ENCODE measurements at places on chromosomes 5 and 9.
A peak's percentile ranks its signal among the peaks of the same experiment; 100 is the strongest.

DNA sequence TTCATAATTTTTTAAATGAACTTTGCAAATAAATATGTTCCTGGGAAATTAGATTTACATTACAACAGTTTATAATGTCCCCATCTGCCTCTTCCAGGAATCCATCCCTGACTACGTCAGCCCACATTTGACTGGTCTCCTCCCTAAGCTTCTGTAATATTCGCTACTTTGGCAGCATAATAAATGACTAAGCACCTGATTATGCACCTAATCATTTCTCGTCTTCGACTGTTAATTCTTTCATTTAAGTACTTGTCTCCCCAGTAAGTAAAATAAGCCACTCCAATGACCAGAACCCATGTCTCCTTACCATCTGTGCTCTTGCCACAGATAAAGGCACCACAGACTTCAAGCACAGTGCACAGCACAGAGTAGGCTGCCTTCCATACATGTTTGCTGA, 122.7 kb downstream of the DENND1A start:
- no peak for DNase-seq

- no peak for DNase-seq
These were observed 1.7 kb downstream of the CKMT2 start for GRCh38 chr5:81234801-81235200.

- no peak for DNase-seq
These were observed 7.5 kb upstream of the ANKRD33B start for GRCh38 chr5:10556289-10556807.

DNA sequence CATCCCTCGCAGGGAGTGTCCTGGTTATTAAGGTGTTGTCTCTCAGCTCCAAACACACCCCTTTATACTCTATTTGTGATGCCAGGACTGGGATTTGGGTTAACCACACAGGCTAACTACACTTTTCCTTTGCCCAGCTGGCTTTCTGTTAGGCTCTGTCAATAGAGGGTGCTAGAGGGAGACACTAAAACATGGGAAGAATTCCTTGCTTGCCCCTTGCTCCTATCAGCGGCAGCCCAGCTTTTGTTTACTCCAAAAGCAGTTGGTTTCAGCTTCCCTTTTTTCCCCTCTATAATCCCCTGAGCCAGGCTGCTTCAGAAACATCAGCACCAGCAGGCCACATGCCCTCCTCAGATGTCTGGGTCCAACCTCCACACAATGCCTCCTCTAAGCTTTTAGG, 297.1 kb downstream of the KCTD16 start:
- no peak for DNase-seq

GRCh38 chr9:121756474-121757280, 105.2 kb downstream of the DAB2IP start:
- no peak for DNase-seq

DNA sequence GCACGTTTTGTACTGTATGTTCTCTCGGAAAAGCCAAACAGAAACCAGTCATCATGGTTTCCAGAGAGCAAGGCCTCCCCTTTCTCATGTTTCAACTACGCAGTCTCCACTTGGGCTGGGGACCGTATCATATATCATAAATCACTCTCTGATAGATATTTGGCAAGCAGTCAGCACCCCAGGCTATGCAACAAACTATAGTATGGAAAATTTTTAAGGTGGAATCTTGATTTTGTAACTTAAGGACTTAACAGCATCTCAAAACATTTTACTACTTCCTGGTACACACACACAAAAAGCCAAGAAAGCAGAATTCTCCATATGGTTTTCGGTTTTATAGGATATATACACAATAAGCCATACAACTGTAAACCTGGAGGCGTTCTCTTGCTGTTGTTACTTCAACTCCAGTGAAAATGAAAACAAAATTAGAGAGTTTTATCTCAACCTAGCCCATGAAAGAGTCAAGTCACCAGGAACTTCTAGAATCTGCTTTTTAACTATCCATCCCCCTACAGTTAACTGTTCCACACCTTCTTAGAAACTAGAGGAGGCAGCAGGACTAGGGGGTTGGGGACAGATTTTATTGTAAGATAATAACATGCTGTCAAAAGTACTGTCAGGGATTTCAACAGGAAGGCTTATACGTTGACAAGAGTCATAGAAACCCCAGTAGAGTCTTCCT, 283.4 kb downstream of the NFIB start:
- DNase-seq = no peak

DNA sequence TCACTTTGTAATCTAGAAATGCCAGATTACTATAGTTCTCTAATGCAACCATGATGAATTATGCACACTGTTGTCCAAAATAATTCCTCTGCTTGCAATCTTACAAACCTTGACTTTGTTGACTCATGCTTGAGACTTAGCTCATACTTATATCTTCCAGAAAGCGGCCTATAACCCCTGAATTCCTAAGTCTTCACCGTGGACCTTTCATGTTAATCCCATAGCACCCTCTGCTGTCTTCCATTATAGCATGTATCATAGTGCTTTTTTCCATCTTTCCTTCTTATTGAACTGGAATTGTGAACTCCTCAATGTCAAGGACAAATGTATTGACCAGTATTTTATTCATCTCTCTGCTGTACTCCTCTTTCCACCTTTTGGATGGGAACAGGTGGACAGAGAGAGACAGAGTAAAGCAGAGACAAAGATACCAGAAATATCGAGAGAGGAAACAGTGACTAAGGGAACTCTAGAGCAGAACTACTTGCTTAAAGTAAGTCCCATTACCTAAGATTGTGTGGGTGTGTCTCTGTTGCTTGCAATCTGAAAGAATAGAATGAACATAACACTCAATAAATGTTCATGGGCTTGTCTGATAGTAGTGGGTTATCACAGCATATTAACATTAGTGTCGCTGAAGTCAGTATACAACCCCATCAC, 110.0 kb downstream of the LURAP1L start:
- DNase-seq = no peak

GRCh38 chr9:135068776-135069415, 18.6 kb upstream of the OLFM1 start:
- DNase-seq = no peak

DNA sequence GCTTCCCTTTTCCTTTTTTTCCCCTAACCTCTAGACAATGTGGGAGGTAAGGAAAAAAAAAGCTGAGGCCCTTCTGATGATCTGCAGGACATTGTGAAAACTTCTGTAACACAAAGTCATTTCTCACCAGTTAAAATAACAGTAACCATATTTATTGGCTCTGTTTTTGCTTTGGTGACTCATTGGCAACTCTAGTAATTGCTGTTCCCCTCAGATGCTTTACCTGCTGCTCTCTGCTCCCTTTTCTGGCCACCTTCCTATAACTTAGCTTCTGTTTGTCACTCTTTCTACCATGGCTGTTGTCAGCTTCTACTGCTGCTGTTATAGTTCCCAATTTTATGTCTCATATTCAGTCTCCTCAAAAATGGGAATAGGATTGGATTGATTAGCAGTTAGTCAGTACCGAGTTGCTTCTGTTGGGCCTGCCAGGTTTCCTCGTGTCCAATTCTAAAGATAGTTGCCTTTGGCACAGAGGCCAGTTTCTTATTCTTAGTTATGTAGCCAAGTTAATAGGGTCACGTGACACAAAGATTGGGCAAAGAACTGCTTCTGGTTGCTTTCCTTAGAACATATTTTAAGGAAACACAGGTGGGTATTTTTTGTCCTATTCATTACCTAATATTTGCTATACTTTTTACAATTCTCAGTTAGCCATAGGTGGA, 16.8 kb downstream of the SCAMP1 start:
- no peak for DNase-seq

DNA sequence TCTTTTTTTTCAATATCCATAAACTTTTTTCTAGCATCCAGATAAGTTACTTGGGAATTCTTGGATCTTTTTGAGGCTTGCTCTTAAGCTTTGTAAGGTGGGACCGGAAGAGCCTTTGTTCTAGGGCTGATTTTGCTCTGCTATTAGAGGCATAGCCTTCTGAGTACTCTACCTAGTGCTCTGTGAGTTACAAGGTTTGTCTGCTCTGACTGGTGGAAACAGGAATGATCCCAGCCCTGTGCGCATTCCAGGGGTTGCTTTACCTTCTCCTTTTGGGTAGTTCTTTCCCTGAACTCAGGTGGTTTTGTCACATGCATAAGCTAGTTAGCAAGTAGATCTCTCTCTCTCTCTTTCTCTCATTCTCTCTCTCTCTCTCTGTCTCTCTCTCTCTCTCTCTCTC, 180.8 kb upstream of the PCSK5 start:
- DNase-seq = no peak

GRCh38 chr5:89350684-89351083, 467.7 kb upstream of the MEF2C start:
- no peak for DNase-seq

GRCh38 chr9:19614294-19614693, 174.5 kb downstream of the SLC24A2 start:
- DNase-seq = no peak

DNA sequence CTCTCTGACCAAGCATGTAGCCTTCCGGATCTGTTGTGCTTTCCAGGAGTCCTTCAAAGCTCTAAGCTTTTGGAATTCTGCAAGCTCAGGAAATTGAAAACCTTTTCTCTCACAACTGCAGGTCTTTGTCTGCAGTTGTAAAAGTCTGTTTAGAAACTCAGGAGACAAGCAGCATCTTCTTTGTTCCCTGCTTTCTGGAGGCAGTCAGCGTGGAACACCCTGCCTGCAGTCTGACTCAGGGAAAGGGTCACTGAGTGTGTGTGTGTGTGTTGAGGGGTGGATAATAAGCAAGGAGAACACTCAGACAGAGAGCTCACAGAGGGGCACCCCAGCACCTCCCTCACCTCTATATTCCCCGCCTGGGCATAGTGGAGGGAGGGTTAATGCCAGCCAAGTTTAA, 29.1 kb downstream of the KCNIP1 start:
- no peak for DNase-seq

DNA sequence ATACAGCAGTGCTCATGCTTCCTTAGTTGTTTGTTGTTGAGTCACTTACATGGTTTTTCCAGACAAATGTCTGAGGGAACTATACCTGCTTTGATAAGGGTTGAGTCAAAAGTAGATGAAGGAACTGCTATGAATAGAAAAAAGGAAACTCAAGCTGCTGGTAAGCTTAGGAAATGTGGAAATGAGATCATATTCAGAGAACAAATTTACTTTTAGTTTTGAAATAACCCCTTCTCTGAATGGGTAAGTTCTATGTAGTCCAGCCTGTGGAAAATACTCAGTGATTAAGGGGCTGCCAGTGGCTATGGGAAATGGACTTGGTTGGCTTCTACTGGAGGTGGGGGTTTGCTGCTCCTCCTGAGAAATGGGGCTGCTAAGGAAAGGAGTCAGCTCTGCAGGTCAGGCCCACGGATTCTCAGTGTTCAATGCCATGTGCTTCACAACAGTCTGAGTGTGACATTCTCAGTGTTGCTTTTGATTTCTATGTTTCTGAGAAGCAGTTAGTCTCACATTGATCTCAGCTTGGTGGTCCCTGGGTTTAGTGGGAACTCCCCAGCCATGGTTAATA, 47.7 kb upstream of the GLRX start:
- DNase-seq = no peak

DNA sequence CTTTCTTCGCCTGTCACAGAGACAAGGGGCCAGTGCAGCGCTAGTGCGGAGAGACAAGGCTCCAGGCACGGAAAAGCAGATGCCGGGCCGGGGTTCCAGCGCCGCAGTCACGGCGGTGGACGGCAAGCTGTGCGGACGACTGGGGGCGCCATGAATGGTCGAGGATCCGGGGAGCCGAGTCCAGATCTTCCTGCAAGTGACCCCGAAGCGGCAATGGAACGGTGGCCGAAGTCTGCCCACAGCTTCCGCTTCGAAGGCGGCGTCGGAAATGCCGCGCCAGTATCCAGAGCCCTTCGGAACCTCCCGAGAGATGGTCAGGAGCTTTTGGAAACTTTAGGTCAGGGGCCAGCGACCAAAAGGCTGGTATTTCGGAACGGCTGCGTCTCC, 601 bp upstream of the FAF2 start:
- DNase-seq = peak; percentile 46

- DNase-seq = no peak
These were observed 122.8 kb upstream of the STC2 start for GRCh38 chr5:173451031-173451430.

- DNase-seq = no peak
These were observed 313.5 kb downstream of the TLE4 start for GRCh38 chr9:79885093-79885857.

DNA sequence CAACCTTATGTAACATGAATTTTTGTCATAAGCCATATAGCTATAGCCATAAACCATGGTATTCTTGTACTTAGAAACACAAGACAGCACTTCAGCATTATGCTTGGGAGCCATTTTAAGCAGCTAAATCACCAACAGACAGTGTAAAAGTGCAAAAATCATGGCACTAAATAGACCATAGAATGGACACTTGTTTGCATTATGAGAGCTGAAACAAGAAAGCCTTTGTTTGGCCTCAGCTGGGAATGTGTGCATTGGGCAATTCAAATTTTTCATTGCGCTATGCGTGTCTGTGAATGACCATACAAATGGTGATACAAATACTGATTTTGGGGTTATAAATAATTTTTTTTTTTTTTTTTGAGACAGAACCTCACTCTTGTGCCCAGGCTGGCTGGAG, 23.7 kb downstream of the KDM4C start:
- DNase-seq = no peak

GRCh38 chr9:110330484-110331105, 7.1 kb downstream of the TXNDC8 start:
- no peak for DNase-seq

DNA sequence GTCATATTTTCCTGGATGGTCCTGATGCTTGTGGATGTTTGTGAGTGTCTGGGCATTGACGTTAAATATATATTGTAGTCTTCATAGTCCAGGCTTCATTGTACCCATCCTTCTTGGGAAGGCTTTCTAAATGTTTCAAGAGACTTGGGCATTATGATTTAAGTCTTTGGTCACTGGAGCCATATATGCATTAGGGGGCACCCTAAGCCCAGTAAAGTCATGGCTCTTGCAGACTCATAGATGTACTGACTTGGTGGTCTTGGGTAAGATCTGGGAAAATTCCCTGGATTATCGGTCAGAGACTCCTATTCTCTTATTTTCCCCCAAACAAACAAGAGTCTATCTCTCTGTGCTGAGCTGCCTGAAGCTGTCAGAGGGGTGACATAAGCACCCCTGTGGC, 271.1 kb downstream of the TRIM36 start:
- no peak for DNase-seq

- no peak for DNase-seq
These were observed 62.4 kb downstream of the SMIM23 start for GRCh38 chr5:171848006-171848405.

GRCh38 chr5:149666212-149666852, 63.8 kb upstream of the PPARGC1B start:
- no peak for DNase-seq

GRCh38 chr5:95599252-95599651, 20.6 kb upstream of the GPR150 start:
- no peak for DNase-seq

GRCh38 chr5:37696190-37697021, 143.4 kb downstream of the GDNF start:
- no peak for DNase-seq

DNA sequence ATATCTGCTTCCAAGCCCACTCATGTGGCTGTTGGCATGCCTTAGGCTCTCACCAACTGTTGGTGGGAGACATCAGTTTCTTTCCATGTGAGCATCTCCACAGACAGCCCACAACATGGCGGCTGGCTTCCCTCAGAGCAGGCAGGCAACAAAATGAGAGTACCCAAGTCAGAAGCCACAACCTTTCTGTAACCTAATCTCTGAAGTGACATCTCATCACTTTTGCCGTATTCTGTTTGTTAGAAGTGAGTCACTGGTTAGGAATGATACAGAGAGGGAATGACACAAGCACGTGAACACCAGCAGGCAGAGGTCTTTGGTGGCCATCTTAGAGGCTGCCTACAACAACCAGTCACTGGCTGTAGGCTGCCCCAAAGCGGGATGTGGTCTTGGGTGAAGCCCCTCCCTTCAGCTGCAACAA, 88.6 kb upstream of the RASGRF2 start:
- DNase-seq = no peak

- DNase-seq = no peak
These were observed 21.0 kb upstream of the CDKN2B start for GRCh38 chr9:22030101-22030598.

Measured in cortex of kidney (tissue), 1 donor.